ENCODE measurements at places on chromosomes 1 and 21. TPM values are rescaled to one million over a fixed set of nuclear protein-coding genes. Genes with fewer than 3 reads are reported as not detected.

- no peak for DNase-seq
Measured at GRCh38 chr1:164589961-164590507, 31.1 kb downstream of the PBX1 start.

DNA sequence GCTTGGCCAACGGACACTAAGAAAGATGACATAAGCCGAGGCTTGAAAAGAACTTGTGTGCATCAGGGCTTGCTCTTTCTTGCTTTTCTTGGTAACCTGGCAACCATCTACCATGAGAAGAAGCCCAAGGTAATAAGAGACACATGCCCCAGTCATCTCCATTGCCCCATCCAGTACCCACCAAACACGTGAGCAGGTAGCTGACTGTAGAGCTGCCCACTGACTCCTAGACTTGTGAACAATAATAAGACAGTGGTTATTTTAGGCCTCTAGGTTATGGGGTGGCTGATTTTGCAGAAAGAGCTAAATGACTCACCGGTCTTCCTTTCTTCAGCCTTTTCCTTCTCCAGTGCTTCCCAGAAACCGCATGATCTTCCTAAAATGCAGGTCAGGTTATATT lies 105.0 kb upstream of the JUN start:
- DNase-seq, result no peak

Gene TNFRSF1B
- polyA plus RNA-seq, result 30.8 TPM

DNA sequence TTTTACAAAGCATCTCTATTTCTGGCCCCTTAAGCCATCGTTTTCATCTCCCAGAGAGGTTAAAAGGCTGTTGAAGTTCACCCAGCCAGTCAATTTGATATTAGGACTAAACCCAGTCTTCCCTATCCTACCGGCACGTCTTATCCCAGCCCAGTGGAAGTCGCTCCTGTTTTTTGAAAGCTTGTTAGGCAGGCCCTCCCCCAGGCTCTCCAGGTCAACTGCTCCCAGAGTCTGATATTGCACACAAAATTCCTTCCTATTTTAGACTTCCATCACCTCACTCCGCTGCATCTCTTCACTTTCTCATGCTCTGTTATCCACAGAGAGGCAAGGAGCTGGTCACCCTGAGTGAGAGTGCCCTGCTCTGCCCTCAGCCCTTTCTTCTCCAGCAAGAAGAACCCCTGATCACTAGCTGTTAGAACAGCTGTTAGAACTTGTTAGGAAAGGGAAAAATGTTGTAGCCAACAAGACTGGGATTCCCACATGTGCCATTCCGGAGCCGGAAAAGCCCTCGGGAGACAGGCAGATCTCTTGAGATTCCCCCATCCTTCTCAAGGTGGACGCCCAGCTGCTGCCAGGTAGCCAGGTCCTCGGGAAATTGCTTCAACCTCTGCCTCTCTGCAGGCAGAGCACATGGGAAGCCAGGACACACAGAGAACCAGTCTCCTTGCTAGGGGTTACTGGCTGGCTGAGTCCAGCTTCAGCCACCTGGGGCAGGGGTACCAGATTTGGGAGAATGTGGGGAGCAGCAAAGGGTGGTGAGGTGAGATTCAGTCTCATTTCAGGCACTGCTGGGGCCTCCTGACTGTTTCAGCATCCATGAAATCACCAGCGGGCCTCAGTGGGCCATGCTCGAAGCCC lies 25.7 kb downstream of the PLXNA2 start:
- DNase-seq, result no peak

- no peak for DNase-seq
Measured at GRCh38 chr1:166933633-166934032, 41.7 kb downstream of the ILDR2 start.

DNA sequence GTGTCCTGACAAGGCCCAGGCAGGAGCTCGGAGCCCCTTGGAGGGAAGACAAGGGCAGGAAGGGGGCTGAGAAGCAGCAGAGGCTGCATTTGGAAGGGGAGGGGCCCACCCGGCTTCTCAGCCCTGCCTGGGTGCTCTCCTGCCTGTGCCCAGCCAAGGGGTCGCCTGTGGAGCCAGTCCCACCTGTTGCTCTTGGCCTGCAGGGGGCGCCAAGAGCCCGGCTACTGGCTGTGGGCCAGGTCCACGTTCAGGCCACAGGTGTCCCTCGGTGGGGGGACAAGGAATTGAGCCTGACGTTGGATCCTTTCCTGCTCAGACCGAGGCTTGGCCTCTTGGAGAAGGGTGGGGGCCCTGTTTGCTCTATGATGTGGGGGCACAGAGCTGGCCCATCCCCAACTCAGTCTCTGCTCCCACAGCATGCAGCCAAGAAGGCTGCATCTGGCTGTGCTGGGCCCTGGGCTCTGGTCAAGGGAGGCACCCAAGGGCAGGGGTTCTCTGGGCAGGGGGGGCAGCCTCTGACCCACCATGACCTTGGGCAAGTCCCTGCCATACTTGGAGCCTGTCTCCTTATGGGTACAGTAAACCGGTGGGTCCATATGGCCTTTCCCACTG lies 10.9 kb downstream of the WNT4 start:
- no peak for DNase-seq

- no peak for DNase-seq
Measured at GRCh38 chr1:46489169-46489637, 433 bp upstream of the DMBX1 start.

DNA sequence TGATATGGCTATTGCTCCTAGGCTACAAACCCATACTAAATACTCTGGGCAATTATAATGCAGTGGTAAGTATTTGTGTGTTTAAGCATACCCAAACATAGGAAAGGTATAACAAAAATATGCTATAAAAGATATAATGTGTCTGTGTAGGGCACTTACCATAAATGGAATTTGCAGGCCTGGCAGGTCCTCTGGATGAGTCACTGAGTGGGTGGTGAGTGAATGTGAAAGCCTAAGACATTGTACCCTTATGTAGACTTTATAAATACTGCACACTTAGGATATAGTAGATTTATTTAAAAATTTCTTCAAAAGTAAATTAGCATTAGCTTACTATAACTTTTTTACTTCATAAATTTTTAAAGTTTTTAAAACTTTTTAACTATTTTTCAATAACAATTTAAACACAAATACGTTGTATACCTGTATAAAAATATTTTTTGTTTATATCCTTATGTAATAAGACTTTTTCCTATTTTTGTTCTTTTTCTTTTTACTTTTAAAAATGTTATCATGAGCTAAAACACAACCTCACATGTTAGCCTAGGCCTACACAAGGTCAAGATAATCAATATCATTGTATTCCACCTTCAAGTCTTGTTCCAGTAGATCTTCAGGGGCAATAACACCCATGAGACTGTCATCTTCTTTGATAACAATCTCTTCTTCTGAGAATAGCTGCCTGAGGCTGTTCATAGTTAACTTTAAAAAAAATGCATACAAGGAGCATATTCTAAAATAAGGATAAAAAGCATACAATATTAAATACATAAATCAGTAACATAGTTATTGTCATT lies 306.3 kb upstream of the RGS18 start:
- no peak for DNase-seq

Gene AMY1A
- polyA plus RNA-seq, result not detected

DNA sequence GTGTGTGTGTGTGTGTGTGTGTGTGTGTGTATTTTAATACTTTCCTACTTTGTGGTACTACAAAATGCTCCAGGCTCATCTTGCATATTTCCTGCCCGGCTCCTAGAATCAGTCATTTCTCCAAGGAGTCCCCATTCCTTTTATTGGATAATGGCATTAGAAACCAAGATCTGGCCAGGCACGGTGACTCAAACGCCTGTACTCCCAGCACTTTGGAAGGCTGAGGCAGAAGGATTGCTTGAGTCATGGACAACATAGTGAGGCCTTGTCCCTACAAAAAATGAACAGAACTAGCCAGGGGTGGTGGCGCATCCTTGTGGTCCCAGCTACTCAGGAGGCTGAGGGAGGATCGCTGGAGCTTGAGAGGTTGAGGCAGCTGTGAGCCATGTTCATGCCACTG lies 20.3 kb downstream of the EPB41 start:
- DNase-seq, result no peak

DNA sequence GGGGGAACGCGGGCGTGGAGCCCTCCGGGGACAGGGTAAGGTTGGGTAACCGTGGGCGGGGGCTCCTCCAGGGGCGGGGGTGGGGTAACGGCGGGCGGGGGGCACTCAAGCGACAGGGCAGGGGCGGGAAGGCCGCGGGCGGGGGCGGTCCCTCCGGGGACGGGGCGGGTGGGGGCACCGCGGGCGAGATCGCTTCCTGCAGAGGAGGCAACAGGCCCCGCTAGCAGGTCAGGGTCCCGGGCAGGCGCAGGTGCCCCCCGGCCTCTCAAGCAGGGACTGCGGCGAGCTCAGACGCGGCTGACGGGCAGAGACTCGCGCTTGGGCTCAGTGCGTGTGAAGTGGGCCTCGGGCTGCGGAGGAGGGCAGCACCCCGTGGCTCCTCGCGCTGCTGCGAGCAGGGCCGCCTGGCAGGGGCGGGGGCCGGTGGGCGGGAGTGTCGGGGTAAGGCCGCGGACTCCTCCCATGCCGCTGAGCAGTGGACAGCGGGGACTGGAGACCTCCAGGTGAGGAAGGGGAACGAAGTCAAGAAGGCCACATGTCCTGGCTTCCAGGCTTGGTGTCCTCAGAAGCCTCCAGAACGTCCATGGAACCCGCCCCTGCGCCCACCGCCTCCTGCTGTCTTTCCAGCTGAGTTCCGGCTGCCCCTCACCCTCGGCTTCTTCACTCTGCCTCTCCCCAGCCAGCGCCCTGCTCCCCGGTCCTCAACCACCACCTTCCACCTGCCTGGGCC lies 627 bp upstream of the GNB1 start:
- no peak for DNase-seq

- no peak for DNase-seq
Measured at GRCh38 chr1:215228193-215228592, 145.7 kb downstream of the KCNK2 start.

Gene PGLYRP4
- 0.10 TPM for polyA plus RNA-seq

- no peak for DNase-seq
Measured at GRCh38 chr1:20233394-20233793, 47.1 kb upstream of the PLA2G2C start.

DNA sequence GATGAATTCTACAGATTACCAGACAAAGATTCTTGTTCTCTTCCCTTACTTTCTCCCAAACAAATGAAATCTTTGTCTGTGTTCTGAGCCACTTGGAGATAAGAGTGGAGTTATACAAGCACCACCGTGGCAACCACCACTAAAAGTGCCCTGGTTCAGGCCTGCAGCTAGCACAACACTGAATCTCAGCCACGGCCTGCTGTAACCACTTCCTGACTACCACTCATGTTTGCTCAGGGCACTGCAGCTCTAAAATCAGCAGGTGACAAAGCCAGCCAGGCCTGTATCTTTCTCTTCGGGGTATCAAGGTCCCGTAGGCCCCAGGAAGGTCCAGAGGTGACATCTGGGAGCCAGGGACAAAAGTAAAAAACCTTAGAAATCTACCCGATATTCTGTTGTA lies 3.2 kb upstream of the OR2T6 start:
- DNase-seq, result no peak

DNA sequence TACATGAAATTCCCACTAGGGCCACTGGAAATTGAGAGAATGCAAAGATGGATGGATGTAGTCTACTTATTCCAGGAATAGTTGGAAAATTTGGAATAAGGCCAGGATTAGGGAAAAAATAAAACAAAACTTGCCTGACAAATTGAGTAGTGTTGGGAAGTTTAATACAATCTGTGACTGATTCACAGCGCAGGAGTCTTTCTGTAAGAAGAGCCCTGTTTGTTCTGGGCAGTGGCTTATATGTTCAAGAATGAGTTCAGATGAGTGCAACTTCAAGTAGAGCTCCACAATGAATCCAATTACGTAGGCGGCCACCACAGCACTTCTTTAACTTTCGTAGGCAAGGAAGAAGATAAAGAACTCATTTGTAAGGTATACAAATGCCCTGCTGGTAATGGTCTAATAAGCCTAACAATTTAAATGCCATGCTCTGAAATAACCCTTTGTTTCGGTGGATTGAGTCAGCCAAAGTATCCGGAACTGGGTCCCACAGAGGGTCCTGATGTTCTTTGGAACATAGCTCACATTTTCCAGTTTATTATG lies 47.1 kb upstream of the KCNE1 start:
- DNase-seq, result no peak

Gene FMO2
- 3.2 TPM for polyA plus RNA-seq

Gene CR1
- polyA plus RNA-seq, result 1.7 TPM

Gene LCE1C
- polyA plus RNA-seq, result not detected

Gene ARHGAP30
- 5.1 TPM for polyA plus RNA-seq

Gene CD1B
- polyA plus RNA-seq, result 0.09 TPM

GRCh38 chr1:16944038-16944437 lies 22.3 kb downstream of the CROCC start:
- DNase-seq, result no peak

Gene ALPL
- 6.9 TPM for polyA plus RNA-seq

All from urinary bladder (tissue), 4 donors.